ENCODE measurements at places on chromosomes 16 and 17. TPM values are rescaled to one million over a fixed set of nuclear protein-coding genes. Genes with fewer than 3 reads are reported as not detected.

- H3K36me3 ChIP-seq = no peaks in the 10 kb centered on the region
- DNase-seq = no peak
- H3K4me3 ChIP-seq = no peak overlapping the region
- no peaks in the 10 kb centered on the region for H3K27me3 ChIP-seq
These were observed 2.4 kb downstream of the NDE1 start for GRCh38 chr16:15652293-15653001.

DNA sequence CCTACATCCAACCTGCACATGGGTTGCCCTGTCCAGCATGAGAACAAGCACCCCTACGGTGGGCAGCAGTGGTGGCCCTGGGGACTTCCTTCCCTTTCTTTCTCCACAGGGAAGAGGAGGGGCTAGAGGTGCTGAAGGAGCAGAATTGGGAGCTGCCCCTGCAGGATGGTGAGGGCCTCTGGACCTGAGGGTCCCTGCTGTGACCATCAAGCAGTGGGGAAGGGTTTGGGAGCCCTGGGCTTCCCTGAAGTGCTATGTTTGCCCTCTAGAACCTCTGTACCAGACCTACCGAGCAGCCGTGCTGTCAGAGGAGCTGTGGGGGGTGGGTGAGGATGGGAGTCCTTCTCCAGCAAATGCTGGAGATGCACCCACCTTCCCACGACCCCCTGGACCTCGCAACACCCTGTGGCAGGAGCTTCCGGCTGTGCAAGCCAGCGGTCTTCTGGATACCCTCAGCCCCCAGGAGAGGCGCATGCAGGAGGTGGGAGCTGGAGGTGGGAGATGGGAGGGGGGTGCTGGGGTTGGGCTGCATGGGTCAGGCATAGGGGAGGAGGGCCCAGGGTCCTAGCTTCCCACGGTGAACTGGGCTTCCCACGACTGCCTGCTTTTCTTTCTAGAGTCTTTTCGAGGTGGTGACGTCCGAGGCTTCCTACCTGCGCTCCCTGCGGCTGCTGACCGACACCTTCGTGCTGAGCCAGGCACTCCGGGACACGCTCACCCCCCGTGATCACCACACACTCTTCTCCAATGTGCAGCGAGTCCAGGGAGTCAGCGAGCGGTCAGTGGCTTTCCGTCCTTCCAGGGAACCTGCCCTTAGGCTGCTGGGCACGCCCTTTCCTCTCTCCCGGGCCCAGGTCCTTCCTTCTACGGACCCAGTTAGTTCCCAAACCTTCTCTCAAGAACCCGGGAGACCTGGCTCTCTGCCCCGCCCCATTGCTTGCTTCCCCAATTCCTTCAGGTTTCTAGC is 5.0 kb downstream of the ARHGEF15 start:
- peaks cover 27% of the 10 kb centered on the region for H3K4me1 ChIP-seq
- H3K27ac ChIP-seq = no peak overlapping the region
- no peaks in the 10 kb centered on the region for H3K27me3 ChIP-seq
- no peak for DNase-seq
- no peak overlapping the region for H3K4me3 ChIP-seq

- no peaks in the 10 kb centered on the region for H3K4me1 ChIP-seq
- no peak for DNase-seq
- no peaks in the 10 kb centered on the region for H3K36me3 ChIP-seq
- H3K27me3 ChIP-seq = no peaks in the 10 kb centered on the region
These were observed 6.8 kb upstream of the OR1E2 start for GRCh38 chr17:3440451-3440850.

GRCh38 chr17:69048634-69049033 is 12.1 kb downstream of the ABCA9 start:
- no peak for DNase-seq
- peaks cover 35% of the 10 kb centered on the region for H3K4me1 ChIP-seq
- H3K27me3 ChIP-seq = no peaks in the 10 kb centered on the region
- no peaks in the 10 kb centered on the region for H3K36me3 ChIP-seq

GRCh38 chr16:49578435-49579024 is 204.9 kb downstream of the C16orf78 start:
- no peak overlapping the region for H3K27ac ChIP-seq
- no peaks in the 10 kb centered on the region for H3K36me3 ChIP-seq
- H3K4me3 ChIP-seq = no peak overlapping the region
- no peaks in the 10 kb centered on the region for H3K27me3 ChIP-seq

Gene CDR2L
- 34.9 TPM for total RNA-seq

DNA sequence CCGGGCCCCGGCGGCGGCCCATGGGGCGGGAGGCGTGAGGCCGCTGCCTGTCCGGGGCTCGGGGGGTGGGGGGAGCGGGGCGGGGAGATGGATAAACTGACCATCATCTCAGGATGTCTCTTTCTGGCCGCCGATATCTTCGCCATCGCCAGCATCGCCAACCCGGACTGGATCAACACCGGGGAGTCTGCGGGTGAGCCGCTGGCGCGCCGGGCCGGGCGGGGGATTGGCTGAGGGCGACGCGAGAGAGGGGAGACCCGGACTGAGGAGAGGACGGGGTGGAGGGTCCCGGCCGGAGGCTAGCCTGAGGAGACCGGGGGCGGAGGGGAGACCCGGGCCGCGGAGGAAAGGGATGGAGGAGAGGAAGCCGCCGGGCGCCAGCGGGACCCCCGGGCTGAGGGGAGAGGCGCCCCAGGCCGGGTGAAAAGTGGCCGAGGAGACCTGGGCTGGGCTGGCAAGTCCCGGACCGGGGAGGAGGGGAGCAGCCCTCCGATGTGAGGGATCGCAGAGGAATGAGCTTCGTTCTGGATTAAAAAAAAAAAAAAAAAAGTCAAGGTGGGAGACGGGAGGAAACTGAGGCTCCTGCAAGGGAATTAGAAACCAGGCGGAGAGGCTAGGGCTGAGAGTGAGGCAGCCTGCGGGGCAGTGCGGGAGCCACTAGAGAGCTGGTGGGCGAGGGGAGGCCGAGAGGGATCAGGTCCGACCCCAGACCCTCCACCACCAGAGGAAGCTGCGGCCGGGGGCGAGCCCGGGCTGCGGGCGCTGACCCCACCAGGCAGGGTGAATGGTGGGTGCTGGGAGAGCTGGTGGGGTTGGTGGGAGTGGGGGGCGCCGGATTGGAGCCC is 526 bp downstream of the MOSMO start:
- H3K27ac ChIP-seq = peak overlapping the region; percentile 56
- no peaks in the 10 kb centered on the region for H3K27me3 ChIP-seq
- H3K4me1 ChIP-seq = peaks cover 20% of the 10 kb centered on the region
- H3K36me3 ChIP-seq = no peaks in the 10 kb centered on the region

- no peaks in the 10 kb centered on the region for H3K36me3 ChIP-seq
- peak; percentile 72 for DNase-seq
- H3K27me3 ChIP-seq = no peaks in the 10 kb centered on the region
- peak overlapping the region; percentile 33 for H3K27ac ChIP-seq
- peaks cover 12% of the 10 kb centered on the region for H3K4me1 ChIP-seq
These were observed 109.1 kb downstream of the ZFHX3 start for GRCh38 chr16:72938795-72939164.

GRCh38 chr16:56547120-56547948 is 17.5 kb upstream of the MT4 start:
- H3K36me3 ChIP-seq = no peaks in the 10 kb centered on the region
- H3K4me1 ChIP-seq = peaks cover 4% of the 10 kb centered on the region
- H3K4me3 ChIP-seq = no peak overlapping the region
- H3K27ac ChIP-seq = no peak overlapping the region
- H3K27me3 ChIP-seq = peaks cover 7% of the 10 kb centered on the region

- no peak overlapping the region for H3K27ac ChIP-seq
- H3K4me1 ChIP-seq = peaks cover 19% of the 10 kb centered on the region
- H3K36me3 ChIP-seq = no peaks in the 10 kb centered on the region
- peaks cover 2% of the 10 kb centered on the region for H3K27me3 ChIP-seq
- no peak overlapping the region for H3K4me3 ChIP-seq
These were observed 4.4 kb upstream of the FOXJ1 start for GRCh38 chr17:76145231-76146052.
